ENCODE measurements at places on chromosomes 3 and 15.

- DNase-seq: no peak
Measured at GRCh38 chr3:138068579-138069174, 46.7 kb downstream of the DZIP1L start.

GRCh38 chr3:130428871-130429712 lies 83.6 kb downstream of the COL6A5 start:
- DNase-seq: no peak

DNA sequence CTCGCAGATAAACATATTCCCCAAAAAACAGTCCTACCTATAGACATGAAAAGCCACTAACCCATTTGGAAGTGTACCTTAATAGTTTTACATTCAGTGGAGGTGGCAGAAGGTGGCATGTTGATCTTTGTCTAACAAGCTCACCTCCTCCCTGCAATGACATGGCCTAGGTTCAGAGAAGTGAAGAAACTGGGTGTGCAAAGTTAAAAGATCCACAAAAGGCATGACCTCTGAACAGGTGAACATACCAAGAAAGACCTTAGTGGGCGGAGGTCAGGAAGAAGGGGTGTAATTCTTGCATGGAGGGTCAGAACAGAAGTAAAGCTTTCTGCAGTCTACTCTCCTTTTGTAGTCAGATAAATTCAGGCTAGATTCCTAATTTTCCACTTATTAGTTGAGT lies 822 bp downstream of the MRPL3 start:
- DNase-seq: no peak

- DNase-seq: no peak
Measured at GRCh38 chr3:46350262-46350565, 3.7 kb upstream of the CCR2 start.

DNA sequence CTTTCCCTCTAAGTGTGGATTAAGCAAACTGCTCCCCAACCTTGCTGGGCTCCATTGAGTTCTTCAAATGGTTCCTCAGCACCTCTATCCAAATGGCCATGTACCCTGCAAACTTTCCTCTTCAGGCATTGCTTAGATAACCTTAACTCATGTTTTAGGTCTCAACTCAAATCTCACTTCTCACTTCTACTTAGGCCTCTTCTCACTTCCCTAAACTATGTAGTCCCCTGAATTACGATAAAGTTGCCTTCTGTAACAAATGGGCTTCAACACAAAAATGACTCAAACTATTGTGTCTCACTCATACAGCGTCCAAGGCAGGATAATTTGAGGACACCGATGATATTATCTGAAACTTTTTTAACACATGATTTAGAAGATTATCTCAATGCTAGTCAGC lies 62.4 kb upstream of the STAC start:
- no peak for DNase-seq

- no peak for DNase-seq
Measured at GRCh38 chr3:17431004-17431403, 311.4 kb downstream of the TBC1D5 start.

DNA sequence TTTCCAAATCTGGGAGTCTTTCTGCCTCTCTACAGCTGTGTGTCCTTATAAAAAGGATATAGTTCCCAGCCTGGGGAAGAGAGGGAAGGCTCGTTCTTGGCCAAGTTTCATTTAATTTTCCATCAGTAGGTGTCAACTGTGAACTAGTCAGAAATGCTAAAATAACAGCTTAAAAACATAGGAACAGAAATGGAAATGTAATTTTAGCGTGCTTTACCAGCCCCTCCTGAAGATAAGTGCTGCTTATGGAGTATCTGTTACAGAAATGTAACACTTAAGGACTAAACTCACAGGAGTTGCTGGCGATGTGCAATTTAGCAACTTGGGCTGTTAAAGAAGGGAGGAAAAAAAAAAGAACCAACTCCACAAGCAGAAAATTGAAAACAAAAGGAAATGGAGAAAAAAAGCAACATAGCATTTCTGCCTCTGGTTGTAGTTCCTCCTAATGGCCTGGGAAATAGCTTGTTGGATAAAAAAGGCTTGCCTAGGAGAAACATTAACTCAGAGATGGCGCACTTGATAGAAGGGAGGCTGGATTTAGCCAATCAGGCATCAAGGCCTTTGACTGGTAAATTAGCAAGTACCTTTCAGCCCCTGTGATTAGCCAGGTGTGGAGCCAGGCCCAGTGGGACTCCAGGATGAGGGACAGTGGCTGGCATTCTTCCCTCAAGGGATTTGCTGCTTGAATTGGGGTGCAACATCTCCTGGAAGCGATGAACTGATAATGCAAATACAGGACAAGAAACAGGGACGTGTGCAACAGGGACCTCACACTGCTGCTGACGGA lies 84.3 kb downstream of the RPLP1 start:
- DNase-seq: no peak

- no peak for DNase-seq
Measured at GRCh38 chr15:26635105-26635504, 137.8 kb downstream of the GABRB3 start.

Data from BJ (cell line).